ENCODE measurements at places on chromosomes 11 and 22.
A peak's percentile ranks its signal among the peaks of the same experiment; 100 is the strongest.

DNA sequence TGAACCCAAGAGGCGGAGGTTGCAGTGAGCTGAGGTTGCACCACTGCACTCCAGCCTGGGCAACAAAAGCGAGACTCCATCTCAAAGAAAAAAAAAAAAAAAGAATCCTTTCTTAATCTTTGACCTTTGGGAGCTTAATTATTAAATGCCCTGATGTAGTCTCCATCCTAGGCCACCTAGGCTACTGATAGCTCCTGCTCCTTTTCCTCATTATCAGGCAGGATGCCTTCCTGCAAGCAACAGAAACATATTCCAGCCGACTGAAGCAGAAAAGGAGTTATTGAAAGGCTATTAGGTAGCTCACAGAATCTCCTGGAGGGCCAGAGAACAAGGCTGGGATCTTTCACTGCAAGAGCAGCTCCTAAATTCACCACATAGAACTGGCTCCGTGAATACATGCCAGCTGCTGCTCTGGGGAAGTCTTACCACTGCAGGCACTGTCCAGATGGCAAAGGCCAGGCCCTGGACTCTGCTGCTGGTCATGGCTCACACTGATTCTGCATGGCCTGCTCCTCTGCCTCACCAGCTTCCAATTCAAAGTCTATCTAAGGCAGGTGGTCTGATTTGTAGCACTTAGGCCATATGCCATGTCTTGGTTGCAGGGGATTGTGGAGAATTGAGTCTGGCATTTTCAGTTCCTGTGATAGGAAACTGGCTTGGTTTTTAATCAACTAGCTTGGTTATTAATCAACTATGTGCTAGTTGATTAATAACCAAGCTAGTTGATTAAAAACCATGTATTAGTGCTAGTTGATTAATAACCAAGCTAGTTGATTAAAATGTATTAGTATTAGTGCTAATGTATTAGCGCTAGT lies 26.0 kb upstream of the POLD3 start:
- DNase-seq, result no peak

DNA sequence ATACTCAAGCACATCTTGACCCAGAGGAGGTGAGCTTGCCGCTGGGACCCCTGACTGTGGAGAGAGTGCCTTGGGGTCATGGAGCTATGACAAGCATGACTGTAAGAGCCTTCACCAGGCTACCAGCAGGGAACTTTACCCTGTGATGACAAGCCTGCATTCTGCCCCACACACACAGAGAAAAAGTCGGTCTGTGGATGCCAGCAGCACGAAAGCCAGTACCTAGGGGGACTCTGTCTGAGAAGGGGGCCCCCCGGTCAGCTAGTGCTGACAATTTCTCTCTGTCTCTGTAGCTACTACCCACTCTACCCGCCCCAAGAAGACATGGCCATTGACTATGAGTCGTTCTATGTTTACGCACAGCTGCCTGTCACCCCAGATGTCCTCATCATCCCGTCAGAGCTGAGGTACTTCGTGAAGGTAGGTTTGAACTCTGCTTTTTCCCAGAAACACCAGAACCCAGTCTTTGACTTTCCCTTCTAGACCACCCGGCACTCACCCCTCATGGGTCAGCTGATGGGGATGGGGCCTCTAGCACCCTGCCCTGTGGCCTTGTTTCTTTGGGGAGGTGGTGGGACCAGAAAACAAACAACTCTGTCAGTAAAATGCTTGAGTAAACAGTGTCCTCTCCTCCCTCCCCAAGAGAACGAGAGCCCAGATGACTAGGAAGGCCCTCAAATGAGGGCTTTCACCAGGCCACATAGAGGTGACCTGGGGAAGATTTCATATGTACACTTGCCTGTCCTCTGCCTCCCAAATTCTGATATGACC lies 18.9 kb upstream of the CDC42EP2 start:
- no peak for DNase-seq

GRCh38 chr11:58922479-58922878 lies 16.8 kb upstream of the GLYATL1 start:
- DNase-seq, result no peak

DNA sequence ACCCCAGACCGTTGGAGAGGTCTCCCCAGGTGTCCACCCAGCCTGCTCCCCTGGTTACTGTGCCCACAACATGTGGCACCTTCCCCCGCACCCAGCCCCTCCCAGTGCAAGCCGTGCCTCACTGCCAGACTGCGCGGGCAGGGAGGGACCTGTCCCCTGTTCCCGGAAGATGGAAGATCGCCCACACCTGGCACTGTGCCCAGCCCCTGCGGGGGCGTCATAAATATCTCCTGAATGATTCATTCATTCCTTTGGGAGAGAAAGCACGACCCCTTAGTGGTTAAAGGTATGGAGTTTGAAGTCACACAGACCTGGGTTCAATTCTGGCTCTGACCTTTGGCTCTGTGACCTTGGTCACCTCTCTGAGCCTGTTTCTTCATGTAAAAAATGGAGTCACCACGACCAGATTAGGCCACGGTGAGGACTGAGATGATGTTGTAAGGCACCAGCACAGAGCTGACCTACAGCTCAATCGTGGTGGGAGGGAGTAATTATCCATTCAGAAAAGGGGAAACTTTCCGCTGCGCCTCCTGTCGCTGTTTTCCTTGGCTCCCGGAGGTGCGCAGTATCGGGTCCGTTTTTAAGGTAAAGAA lies 497 bp upstream of the SYT12 start:
- peak; percentile 51 for DNase-seq

- peak; percentile 96 for DNase-seq
These were observed 35.7 kb downstream of the CD44 start for GRCh38 chr11:35174666-35175065.
